ENCODE measurements at places on chromosomes 4 and X. TPM values are rescaled to one million over a fixed set of nuclear protein-coding genes. Genes with fewer than 3 reads are reported as not detected.

The CENPVL2 gene
- total RNA-seq = not detected

The PLXNA3 gene
- total RNA-seq = 15.3 TPM

The HGFAC gene
- total RNA-seq = 0.08 TPM

The CCSER1 gene
- total RNA-seq = not detected

The HCCS gene
- total RNA-seq = 57.6 TPM

The SGMS2 gene
- 23.9 TPM for total RNA-seq

The KIAA1210 gene
- total RNA-seq = not detected

The TRPC3 gene
- 0.05 TPM for total RNA-seq

The ARSJ gene
- total RNA-seq = 4.6 TPM

The AR gene
- 3.1 TPM for total RNA-seq

The CTAG2 gene
- total RNA-seq = not detected

The ELF2 gene
- 12.1 TPM for total RNA-seq

The MAGEC3 gene
- not detected for total RNA-seq

The SMIM31 gene
- total RNA-seq = 0.09 TPM

The SLC25A6 gene
- 486 TPM for total RNA-seq

The COL25A1 gene
- not detected for total RNA-seq

The TRIM61 gene
- total RNA-seq = not detected

The TBC1D25 gene
- 9.5 TPM for total RNA-seq

The DGKK gene
- total RNA-seq = not detected

The AWAT2 gene
- total RNA-seq = not detected

The ARX gene
- 0.58 TPM for total RNA-seq

The ADAMTS3 gene
- not detected for total RNA-seq

The HSFX4 gene
- total RNA-seq = not detected

The PPP4R3C gene
- not detected for total RNA-seq

The AWAT1 gene
- total RNA-seq = not detected

The FRMPD4 gene
- 0.03 TPM for total RNA-seq

The LANCL3 gene
- not detected for total RNA-seq

The ARHGEF38 gene
- total RNA-seq = not detected

The IL2 gene
- total RNA-seq = not detected

The S100P gene
- 32.2 TPM for total RNA-seq

The BRS3 gene
- not detected for total RNA-seq

The KLKB1 gene
- total RNA-seq = not detected

The ZCCHC18 gene
- total RNA-seq = 0.07 TPM

The CACNA1F gene
- total RNA-seq = not detected

The FAM53A gene
- total RNA-seq = 0.50 TPM

The NXF2B gene
- not detected for total RNA-seq

The OPHN1 gene
- total RNA-seq = 1.2 TPM

The TCEAL2 gene
- not detected for total RNA-seq

The TLR6 gene
- total RNA-seq = 3.7 TPM

The CTAG1A gene
- total RNA-seq = not detected

The JAKMIP1 gene
- not detected for total RNA-seq

The METTL14 gene
- 17.8 TPM for total RNA-seq

The SH2D1A gene
- total RNA-seq = not detected

The YY2 gene
- 2.8 TPM for total RNA-seq

The SLC34A2 gene
- total RNA-seq = not detected

The RAB39B gene
- 1.2 TPM for total RNA-seq

The CC2D2A gene
- total RNA-seq = 14.9 TPM

The PITX2 gene
- 1.1 TPM for total RNA-seq

The GABRB1 gene
- total RNA-seq = not detected
